ENCODE measurements at places on chromosomes 4 and X. TPM values are rescaled to one million over a fixed set of nuclear protein-coding genes. Genes with fewer than 3 reads are reported as not detected.

DNA sequence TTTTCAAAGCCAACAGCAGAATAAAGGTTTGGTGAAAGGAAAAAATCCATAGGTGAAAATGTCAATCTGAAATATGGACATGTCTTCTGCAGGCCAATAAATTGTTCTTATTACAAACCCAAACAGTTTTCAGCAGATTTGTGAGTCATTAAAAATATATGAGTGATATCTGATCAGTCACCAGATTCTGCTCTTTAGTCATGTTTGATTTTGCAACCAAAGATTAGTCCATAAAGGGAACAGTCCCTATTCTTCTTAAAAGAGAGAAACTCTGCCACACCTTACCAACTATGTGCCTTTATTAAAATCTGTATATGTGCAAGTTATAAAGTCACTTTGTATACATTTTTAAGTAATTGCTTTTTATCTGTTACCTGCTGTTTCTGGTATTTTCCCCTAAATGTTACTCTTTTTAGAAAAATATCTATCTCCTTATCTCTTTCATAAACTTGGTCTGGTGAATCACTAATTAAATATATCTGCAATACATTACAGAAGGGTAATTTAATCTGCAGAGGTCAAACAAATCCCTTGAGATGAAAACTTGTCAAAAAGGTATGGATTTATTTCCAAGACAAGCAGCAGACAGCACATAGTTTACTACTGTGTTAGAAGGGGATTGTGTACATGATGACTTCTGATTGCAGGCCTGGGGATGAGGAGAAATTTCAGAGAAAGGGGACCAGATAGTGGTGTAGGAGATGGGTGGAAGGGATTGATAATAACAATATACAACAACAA lies 322.9 kb upstream of the NWD2 start:
- DNase-seq: no peak

- DNase-seq: no peak
Measured at GRCh38 chrX:9352243-9352642, 112.6 kb upstream of the TBL1X start.

The PCDH18 gene
- 31.6 TPM for total RNA-seq

- DNase-seq: no peak
Measured at GRCh38 chr4:57504139-57504538, 394.0 kb upstream of the IGFBP7 start.

- no peak for DNase-seq
Measured at GRCh38 chrX:108156082-108156481, 64.5 kb downstream of the ATG4A start.

- DNase-seq: peak; percentile 75
Measured at GRCh38 chr4:15003891-15004738, 1.8 kb downstream of the CPEB2 start.

DNA sequence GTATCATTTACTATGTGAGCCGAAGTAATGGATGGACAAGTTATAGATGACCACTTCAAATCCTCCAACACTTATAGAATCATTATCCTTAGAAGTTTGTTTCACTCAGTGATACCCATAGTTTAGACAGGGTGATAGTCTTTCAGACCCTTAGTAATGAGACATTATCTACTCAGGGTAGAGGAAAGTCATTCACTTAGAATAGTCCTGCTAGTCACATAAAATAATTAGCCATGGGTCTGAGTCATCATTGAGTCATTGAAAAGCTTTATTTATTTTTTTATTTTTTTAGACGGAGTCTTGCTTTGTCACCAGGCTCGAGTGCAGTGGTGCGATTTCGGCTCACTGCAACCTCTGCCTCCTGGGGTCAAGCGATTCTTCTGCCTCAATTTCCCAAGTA lies 321.7 kb upstream of the FSTL5 start:
- DNase-seq: no peak

DNA sequence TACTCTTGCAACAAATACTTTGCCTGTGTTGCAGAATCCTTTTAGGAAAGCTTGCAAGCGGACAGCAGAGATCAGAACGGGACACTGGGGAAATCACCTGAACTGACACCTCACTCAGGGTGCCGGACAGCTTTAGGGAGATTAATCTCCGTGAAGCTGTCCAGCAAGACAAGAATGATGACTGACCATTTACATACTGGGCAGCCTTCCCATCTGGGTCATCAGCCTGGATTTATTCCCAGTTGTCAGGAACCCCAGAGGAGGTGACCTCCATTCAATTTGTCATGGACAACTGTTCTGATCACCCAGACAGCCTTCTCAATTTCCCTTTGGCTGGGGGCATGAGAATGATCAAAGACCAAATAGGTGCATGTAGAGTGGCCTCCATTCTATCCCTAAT lies 93.0 kb upstream of the EGFL6 start:
- DNase-seq: no peak

- DNase-seq: no peak
Measured at GRCh38 chrX:106903856-106904528, 851 bp upstream of the RIPPLY1 start.

The LRP2BP gene
- 0.53 TPM for total RNA-seq

DNA sequence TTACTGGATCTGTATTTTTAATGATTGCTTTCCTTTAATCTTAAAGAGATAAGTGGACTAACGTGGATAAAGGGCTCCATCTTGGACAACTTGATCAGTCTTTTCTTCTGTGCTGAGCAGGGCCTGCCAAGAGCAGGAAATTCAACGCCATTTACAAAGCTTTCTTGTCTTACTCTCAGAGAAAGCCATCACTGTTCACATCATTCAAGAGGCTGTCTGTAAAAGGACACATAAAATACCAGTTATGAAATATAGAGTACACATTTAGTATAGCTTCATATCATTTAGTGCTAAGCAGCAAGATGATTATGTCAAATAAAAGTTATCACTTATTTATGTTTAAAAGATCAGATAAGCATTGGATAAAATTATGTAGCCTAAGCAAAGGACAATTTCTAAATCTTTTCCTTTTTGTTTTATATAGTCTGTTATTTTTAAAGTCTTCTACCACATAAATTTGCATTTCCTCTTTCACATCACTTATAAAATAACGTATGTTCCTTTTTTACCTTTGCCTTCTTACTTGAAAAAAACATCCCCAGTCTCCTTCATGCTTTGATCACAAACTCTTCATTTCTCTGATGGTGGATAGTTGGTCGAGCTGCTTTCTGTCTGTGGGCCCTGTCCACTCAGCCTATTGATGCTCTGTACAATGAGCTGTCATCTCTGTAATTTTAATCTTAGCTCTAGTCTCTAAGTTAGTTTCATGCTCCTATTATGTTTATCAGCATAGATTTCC lies 2.1 kb upstream of the CCNG2 start:
- DNase-seq: no peak

DNA sequence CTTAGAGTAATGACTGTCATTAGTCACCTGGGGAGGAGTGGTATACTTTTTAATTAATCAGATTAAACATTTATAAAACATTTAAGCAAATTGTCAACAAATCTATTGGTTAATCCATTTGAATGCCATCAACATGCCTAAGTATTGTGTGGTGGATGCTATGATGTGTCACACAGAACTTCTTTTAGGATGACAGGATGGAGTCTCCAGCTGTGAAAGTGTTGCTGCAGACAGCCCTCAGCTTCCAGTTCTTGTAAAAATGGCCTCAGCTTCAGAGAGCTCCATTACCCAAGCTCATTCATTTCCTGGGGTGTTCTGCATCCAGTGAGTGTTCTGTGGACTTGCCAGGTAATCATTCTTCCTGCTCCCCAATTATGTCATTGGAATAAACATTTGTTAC lies 74.3 kb upstream of the CLNK start:
- no peak for DNase-seq

DNA sequence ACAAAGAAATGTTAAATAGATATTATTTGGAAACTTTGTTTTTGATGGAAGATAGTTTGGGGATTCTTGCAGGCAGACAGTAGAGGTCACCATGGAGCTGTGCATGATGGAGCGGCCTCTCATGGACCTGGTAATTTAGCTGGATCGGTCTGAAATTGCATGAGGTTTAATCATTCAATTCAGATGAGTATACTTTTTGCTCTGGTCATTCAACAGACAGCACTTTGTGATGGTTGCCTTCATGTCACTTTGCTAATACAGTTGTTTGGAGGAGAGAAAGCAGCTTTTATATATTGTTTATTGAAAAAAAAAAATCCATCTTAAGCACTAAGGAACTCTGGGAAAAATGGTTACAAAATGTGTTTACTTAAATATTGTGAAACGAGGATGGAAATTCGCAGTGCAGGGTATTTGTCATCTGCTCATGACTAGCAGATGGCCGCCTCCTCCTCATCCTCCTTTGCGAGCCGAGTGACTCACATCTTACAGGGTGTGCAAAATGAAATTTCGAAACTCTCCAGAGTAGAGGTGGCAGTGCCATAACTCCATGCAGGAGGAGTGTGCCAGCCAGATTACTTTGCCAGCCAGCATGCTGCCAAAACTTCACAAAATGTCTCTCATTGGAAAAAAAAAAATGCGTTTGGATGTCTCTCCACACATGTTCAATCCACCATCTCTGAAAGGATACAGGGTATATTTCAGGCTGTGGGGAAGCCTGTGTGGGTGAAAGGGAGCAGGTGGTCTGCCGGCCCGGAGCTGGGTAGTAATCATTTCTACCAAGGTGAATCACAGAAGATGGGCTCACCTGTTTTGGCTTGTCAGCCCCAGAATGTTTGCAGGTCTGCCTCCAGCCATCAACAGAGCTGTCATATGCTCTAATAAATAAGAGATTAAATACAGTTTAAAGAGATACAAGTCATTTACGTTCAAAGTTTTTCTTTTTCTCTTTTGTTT lies 314.9 kb upstream of the DIPK2B start:
- peak; percentile 89 for DNase-seq

DNA sequence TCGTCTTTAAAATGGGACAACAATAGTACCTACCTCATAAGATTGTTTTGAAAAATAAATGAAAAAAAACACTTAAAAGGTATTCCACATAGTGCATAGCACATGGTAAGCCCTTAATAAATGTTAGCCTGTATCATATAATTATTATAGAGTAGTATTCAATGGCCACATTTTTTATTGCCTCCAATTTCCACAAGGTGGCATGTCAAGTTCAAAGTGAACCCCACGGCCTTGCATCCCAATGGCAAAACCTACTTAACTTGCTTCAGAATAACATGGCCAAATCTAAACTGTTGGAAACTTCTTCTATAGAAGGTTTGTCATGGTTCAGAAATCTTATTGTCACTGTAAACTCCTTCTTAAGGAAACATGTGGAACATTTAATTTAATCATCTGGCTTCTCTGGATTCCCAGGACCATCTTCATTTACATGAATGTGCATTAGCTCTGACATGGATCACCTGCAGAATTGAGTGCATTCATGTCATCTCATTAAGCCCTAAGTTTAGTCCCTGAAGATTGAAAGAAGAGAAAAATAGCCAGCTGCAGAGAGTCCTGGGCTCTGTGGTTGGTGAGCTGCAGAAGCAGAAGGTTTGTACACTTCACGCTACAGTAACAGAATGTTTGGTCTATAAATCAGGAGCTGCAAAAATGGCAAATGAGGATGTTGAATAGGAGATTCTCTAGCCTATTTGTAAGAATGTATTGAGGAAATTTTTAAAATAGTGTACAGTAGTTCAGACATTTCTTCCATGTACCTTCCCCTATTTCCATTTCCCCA lies 61.0 kb downstream of the ANXA3 start:
- DNase-seq: no peak

- no peak for DNase-seq
Measured at GRCh38 chr4:10527438-10527837, 70.2 kb upstream of the ZNF518B start.

DNA sequence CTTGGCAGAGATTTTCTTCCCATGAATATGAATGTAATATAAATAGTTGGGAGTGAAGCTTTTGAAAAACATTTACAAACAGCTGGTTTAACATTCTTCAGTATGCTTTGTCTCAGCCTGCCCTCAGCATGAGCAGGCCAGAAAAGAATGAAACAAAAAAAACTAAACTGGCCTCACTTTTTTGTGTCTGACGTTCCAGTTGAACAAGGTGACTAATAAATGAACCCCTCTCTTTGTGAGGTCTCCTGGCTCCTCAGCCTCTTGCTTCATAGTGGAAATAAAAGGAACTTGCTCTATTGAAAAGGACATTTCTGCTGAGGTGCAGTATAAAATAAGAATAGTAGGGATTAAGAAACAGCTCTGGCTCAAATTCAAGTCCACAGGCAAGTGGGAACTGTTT lies 9.4 kb downstream of the CHST7 start:
- no peak for DNase-seq

- DNase-seq: no peak
Measured at GRCh38 chr4:127870688-127871087, 10.0 kb upstream of the PLK4 start.

- DNase-seq: no peak
Measured at GRCh38 chr4:66307641-66308438, 637.6 kb upstream of the EPHA5 start.

The CSN2 gene
- total RNA-seq: not detected

- no peak for DNase-seq
Measured at GRCh38 chr4:48334900-48335384, 6.4 kb upstream of the SLAIN2 start.

- no peak for DNase-seq
Measured at GRCh38 chr4:18294021-18294420, 272.5 kb upstream of the LCORL start.

Data from ascending aorta (tissue), 2 donors.